Effector memory CD4-positive, alpha-beta T cell (primary cell): ENCODE measurements at places on chromosomes 7 and 10.

GRCh38 chr10:73908853-73909539 lies 1.9 kb upstream of the PLAU start:
- DNase-seq = peak; percentile 27

- no peak for DNase-seq
These were observed 5.7 kb downstream of the PSMG3 start for GRCh38 chr7:1563981-1564602.

DNA sequence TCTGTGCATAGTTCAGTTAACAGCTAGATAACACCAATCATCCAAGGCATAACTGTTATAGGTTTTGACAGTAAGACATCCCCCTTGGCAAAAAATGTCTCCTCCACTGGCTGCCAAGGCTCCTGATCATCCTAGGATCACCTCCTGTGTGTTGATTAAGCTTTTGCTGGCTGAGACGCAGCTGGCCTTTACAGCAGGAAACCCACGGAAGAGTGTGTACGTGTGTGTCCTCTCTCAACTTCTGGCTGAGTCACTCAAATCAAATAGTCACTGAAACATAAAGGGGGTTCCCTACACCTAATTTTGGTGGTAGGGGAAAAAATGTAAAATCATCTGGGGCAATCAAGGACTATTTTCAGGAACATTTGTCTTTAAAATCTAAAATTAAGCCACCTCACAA lies 208.8 kb downstream of the CTNNA3 start:
- DNase-seq = no peak

DNA sequence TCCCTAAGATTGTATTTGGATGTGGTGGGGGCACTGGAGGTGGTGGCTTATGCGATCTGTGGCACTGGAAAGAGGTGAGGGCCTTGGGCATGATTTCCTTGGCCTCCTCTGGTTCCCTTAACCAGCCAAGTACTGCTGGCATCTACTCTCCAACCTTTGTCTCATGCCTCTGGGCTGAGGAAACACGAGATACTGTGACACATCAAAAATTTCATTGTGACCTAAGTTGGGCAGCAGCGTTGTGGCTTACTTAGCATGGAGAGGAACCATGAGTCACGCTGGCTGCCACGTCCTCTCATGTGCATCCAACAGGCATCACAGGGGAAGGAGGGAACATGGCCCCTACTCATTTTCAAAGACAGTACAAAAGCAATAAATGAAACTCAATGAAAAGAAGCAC lies 29.7 kb upstream of the GSDME start:
- no peak for DNase-seq

DNA sequence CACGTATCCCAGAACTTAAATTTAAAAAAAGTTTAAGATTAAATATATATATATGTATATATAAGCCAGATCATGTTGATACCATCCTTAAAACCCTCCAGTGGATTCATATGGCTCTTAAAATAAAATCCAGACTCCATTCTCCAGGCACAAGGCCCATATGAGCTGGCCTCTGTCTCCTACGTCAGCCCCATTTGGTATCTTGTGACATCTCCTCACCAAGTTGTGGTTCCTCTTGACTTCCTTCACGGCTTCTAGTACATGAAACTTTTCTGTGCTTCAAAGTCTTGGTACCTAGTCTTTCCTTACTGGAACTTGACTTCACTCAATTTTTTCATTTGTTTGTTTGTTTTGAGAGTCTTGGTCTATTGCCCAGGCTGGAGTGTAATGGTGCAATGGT lies 61.3 kb downstream of the PRLHR start:
- no peak for DNase-seq

DNA sequence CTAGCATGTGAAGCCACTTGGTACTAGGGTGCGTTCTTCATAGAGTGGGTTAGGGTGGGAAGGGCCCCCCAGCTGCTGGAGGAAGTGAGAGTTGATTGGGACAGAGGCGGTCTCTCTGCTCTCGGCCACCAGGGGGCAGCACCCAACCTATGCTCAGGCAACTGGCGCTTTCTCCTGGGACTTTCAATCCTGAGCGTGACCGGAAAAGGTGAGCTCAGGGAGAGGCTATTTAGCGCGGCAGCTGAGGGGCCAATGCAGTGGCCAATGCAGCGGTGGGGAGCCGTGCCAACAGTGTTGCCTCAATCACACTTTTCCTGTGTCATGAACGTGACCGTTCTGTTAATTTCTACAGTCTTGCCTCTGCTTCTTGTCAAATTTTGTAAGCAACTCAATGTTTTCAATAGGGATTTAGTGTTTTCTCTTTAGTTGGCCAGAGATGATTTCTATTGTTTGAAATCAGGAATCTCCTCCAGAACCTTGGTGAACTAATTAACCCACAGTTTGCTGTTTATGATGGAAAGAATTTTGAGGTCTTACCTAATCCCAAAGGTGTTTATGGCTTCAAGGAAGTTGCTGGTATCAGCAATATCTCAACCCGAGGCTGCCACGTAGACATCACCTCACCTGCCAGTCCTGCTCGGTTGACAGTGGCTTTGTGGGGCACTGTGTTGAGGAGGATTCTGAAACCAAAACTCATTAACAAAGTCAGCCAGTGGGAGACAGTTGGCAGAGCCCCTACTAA lies 67.9 kb upstream of the PDZD8 start:
- peak; percentile 8 for DNase-seq

DNA sequence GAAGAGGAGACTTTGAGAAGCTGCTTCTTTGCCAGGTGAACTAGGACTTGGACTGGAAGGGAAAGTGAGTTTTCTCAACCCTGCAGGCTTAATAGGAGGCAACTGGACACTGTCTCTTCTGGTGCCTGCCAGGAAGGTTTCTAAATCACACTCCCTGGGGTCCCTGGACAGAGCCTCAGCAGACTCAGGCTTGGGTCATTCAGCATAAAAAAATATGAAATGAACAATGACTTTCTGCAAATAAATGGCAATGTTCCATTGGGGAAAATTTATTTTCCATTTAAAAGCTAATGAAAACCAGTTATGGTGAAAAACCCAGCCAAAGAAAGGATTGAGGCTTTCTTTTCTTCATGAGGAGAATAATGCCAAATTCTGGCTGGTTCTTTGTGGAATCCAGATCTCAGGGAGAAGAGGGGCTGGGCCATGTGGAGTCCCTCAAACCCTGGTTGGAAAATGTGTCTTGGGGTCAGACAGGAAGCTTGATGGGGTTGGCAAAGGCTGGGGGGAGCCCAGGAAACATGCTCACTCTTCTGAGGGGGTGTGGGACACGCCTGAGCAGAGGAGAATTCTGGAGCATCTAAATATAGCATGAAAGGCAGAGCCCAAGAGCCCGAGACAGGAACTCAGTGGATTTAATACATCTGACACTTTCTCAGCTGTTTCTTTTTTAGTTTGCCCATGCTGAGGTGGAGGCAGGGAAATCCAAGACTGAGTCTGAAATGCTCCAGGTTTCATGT lies 65.2 kb upstream of the EMX2 start:
- DNase-seq = no peak

GRCh38 chr10:6542999-6543430 lies 37.1 kb downstream of the PRKCQ start:
- DNase-seq = peak; percentile 17

GRCh38 chr7:82615527-82615926 lies 171.9 kb upstream of the CACNA2D1 start:
- no peak for DNase-seq

GRCh38 chr7:45689797-45690761 lies 115.9 kb downstream of the ADCY1 start:
- DNase-seq = no peak

- DNase-seq = no peak
These were observed 14.7 kb upstream of the LMBR1 start for GRCh38 chr7:156907656-156908055.

- DNase-seq = no peak
These were observed 24.3 kb downstream of the DYNC1I1 start for GRCh38 chr7:95796617-95797016.

DNA sequence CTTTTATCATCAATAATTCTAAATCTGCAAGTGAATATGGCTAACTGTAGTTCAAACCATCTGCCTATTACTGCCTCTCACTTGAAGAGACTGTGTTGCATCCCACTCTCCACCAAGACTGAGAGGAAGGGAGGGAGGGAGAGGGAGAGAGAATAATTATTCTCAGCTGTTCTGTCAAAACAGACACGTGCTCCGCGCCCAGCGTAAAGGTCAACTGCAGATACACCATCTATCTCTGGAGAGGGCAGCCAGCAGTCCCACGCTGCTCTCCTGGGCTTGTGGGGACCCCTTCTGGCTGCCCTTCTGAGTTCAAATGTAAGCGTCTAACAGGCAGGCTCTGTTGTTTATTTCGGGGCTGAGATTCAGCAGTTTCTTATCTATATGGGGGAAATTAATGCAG lies 625.5 kb upstream of the GALNT17 start:
- DNase-seq = no peak

DNA sequence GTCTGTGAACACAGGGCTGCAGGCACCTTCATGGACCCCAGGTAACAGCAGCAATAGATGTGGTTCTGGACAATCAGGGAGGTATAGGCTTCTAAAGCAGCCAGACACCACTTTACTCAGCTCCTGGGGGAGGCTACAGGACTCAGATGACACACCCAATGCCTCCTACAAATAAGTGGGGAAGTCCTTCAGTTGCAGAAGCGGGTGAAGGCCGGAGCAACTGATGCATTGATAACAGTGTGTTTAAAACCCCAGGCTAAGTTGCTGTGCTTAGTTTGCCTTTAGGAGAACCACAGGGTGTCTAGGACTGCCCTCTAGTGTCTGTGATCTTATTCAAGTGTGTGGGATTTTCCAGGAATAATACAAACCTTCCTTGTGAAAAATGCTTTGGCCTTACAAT lies 5.9 kb upstream of the ITGA8 start:
- no peak for DNase-seq

DNA sequence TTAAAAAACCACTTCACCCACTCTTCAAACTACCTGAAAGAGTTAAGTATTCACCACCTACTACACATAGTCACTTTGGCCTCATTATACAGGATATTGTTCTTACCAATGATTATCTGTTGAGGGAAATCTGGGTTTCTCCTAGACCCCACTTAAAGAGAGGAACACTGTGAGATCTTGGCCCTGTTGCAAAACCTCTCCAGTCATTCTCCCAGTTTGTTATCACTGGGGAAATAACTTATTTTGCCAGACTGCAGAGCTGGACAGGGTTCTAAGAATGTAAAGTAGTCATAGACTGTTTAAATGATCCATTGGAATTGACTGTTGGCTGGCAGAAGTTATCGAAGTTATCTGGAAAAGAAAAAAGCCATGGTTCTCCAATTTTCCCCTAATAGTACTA lies 143.8 kb downstream of the HGF start:
- DNase-seq = no peak

DNA sequence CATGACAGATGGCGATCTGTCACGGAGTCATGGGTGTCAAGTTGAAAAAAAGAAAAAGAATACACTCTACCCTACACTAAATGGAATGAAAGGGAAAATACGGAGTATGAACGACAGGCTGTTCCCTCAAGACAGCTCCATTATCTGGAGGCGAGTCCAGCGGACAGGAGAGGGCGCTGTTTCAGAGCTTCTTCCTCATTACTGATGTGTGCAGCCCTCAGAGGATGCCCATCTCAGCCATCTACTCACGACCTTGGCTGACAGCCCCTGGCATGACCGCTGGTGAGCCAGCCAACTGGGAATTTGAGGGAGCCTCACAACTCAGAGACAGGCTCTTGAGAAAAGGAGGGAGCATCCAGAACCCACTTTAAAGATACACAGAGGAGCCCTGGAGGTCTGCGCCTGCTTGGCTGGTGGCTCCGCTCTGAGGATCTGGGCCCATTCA lies 49.6 kb upstream of the SMNDC1 start:
- DNase-seq = peak; percentile 52

GRCh38 chr7:11300241-11300640 lies 326.6 kb downstream of the PHF14 start:
- DNase-seq = no peak

- DNase-seq = no peak
These were observed 205.2 kb upstream of the SVIL start for GRCh38 chr10:29839826-29840515.

GRCh38 chr10:80289451-80290287 lies at the start of gene MAT1A:
Gene MAT1A (minus strand): TSS chr10:80289658. CDS start chr10:80289423, 235 bp downstream.
- DNase-seq = no peak

GRCh38 chr10:77801474-77802161 lies 124.9 kb downstream of the DLG5 start:
- DNase-seq = peak; percentile 43

GRCh38 chr10:22934726-22935125 lies 6.9 kb downstream of the ARMC3 start:
- no peak for DNase-seq

GRCh38 chr7:23533238-23533604 lies 1.4 kb upstream of the TRA2A start:
- DNase-seq = no peak

GRCh38 chr7:111789870-111790269 lies 227.6 kb upstream of the IMMP2L start:
- no peak for DNase-seq

GRCh38 chr7:147363101-147363500 lies 1227.5 kb upstream of the C7orf33 start:
- DNase-seq = no peak

DNA sequence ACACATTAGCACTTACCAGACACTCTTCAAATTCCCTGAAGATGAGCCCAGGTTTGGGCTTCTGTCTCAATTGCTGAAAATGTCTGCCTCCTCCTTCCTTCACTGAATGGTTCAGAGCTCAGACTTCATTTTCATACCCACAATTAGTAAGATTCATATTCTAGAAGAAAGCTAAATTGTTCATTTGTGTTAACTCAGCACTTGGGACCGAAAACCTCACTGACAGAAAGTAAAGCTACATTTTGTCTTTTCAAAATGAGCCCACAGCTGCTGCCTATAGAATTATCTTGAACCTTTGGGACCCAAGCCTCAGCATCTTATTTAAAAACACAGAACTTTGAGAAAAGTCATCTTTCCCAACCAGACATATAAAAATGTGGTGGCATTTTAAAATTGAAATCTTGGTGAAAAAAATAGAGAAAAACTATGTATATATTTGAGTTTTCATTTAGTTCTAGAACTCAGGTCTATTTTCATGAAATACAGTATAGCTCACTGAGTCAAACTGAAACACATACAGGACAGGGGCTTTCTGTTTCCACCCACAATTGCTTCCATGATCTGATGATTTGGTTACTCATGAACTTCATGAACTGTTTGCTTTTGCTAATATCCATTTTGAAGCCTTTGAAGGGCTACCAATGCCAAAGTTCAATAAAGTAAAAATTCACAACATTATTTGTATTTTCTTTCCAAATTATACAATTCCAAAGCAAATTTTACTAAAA lies 119.1 kb upstream of the PFKP start:
- DNase-seq = no peak

DNA sequence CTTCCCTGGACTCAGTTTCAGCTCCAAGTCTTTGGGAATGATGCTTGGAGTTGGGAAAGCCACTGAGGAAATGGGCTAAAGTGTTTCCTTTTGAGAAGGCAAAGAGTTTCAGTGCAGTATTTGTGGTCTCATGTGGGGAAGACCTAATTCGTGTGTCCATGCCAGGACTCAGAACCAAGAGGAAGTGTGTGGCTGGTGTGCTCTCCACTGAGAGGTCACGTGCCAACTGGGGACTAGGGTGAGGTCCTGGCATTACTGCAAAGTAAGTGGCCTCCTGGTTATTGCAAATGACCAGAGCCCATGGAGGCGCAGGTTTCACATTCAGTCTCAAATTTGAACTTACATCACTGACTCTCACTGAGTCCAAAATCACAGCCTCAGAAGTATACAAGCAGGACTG lies 48.6 kb upstream of the ITPRID1 start:
- DNase-seq = no peak

GRCh38 chr7:74290981-74291441 lies 1.8 kb downstream of the CLIP2 start:
- no peak for DNase-seq

GRCh38 chr10:36188080-36188453 lies 546.0 kb upstream of the FZD8 start:
- no peak for DNase-seq

GRCh38 chr7:20458521-20458920 lies 127.8 kb downstream of the ITGB8 start:
- no peak for DNase-seq
